ENCODE measurements at places on chromosomes 7 and 10.
A peak's percentile ranks its signal among the peaks of the same experiment; 100 is the strongest.

- no peak for DNase-seq
Observed at GRCh38 chr10:49166484-49167400, 21.4 kb downstream of the TMEM273 start.

DNA sequence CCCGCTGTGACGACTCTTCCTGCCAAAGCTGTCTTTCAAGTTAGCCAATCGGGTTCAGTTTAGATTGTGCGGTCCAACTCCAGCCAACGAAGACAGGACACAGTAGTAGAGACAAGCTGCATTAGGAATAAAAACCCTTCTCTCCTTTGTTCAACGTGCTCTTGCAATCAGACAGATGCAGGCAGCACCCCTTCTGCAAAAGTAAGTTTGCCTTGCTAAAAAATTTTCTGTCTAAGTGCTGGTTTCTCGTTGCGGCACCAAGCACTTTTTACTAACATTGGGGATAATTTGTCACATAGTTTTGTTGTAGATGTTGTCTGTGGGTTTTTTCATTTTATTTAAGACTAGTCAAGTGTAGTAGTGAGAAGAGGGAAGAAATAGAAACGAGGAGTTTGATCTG, 58.1 kb downstream of the MINPP1 start:
- no peak for DNase-seq

GRCh38 chr7:11236680-11237079, 263.0 kb downstream of the PHF14 start:
- DNase-seq = no peak

DNA sequence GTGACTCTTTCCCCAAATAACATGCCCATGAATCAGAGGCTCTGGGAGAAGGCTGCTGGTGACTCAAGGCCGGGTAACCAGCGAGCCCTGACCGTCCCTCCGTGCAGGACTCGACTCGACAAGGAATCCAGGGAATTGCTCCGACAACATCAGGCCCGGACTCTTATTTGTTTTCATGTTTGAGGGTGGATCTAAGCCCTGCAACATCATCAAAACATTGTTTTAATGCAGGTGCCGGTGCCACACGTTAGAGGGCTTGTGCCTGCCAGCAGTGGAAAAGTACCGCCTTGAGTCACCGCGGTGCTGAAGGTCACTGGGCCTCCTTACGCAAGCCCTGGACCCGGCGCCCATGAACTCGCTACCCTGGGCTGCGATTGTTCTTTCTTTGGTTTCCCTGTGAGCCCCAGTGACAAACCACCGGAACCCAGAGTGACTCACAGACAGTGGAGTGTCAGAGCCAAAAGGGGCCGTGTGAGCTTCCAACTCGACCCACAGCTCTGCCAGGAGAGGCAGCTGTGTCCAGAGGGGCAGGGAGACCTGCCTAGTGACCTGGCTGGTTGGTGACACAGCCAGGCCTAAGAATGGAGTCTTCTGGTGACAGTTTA, 139.4 kb upstream of the SHH start:
- DNase-seq = no peak

DNA sequence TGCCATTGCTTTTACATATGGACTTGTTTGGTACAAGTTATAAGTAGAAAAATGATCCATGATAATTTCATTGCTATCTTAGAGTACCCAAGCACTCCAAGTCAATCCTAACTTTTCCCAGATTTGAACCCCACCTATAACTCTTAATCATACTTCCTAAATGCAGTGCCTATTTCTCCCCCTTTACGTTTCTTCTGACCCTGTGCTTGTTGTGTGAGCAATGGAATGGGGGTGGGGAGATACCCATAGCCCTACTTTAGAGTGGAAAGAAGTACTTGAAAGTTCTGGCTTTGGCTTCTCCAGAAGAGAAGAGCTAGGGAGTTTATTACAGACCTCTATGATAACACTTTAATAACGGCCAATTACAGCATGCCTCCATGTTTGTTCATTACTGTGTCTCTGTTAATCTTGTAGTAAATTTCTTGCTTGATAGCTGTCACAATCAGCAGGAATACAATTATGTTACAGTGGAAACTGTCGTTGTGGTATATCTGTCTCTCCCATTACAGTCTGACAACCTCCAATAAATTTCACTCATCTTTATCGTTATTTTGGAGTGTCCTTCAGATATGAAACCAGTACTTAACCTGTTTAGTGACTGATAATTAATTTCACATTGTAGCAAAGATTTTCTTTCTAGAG, 34.0 kb downstream of the CNPY1 start:
- DNase-seq = no peak

- peak; percentile 62 for DNase-seq
Observed at GRCh38 chr10:21194510-21194993, 297.4 kb upstream of the NEBL start.

GRCh38 chr7:91140982-91141381, 123.3 kb upstream of the FZD1 start:
- DNase-seq = peak; percentile 24
